ENCODE measurements at places on chromosomes 3 and 15.

GRCh38 chr3:194397757-194398312 lies 1.2 kb downstream of the GP5 start:
- peaks cover 29% of the 10 kb centered on the region for H3K27me3 ChIP-seq
- no peaks in the 10 kb centered on the region for H3K36me3 ChIP-seq
- H3K4me1 ChIP-seq = peaks cover 5% of the 10 kb centered on the region
- H3K27ac ChIP-seq = no peak overlapping the region
- H3K4me3 ChIP-seq = peak overlapping the region; percentile 16

DNA sequence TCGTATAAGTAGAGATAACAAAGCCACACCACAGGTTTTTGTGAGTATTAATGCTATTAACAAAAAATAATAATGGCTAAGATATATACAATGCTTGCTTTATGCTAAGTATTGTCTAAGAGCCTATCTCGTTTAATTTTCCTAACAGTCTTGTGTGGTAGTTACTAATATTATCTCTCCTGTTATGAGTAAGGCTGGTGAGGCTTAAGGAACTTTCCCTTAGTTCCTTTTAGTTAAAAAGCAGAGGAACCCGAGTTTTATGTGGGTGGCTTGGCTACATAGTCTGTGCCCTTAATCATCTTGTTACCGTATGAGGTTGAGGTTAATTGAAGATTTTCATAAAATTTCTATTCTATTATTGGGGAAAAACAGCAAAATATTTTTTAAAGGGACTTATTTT lies 218.4 kb downstream of the SOX2 start:
- H3K27ac ChIP-seq = no peak overlapping the region
- H3K4me3 ChIP-seq = no peak overlapping the region
- H3K4me1 ChIP-seq = no peaks in the 10 kb centered on the region
- DNase-seq = no peak
- H3K27me3 ChIP-seq = no peaks in the 10 kb centered on the region

- no peaks in the 10 kb centered on the region for H3K36me3 ChIP-seq
- H3K4me1 ChIP-seq = no peaks in the 10 kb centered on the region
- peaks cover 3% of the 10 kb centered on the region for H3K27me3 ChIP-seq
- DNase-seq = no peak
- no peak overlapping the region for H3K27ac ChIP-seq
Observed at GRCh38 chr15:52822475-52822874, 32.3 kb upstream of the ONECUT1 start.

- H3K4me3 ChIP-seq = no peak overlapping the region
- H3K4me1 ChIP-seq = no peaks in the 10 kb centered on the region
- DNase-seq = no peak
- H3K36me3 ChIP-seq = no peaks in the 10 kb centered on the region
- no peak overlapping the region for H3K27ac ChIP-seq
Observed at GRCh38 chr3:77835921-77836320, 796.0 kb downstream of the ROBO2 start.

- no peaks in the 10 kb centered on the region for H3K27me3 ChIP-seq
- no peak overlapping the region for H3K27ac ChIP-seq
- DNase-seq = no peak
- H3K4me1 ChIP-seq = no peaks in the 10 kb centered on the region
Observed at GRCh38 chr3:9291821-9292410, 42.5 kb upstream of the SRGAP3 start.

DNA sequence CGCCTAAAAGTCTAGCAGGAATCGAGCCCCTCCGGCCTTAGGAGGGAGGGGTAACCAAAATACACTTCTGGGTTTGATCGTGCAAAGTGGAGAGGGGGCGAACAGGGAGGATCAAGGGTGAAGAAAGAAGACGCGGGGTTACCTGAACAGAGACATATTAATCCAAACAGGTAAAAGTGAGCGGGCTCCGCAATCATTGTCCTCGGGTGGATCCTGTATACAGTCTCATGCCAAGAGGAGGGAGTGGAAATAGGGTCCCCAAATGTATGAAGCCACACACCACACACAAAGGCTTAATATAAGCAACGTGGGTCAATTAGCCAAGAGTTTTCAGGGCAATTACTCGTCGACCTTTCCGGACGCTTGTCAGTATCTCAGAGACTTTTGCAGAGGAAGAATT lies 749.5 kb downstream of the ROBO1 start:
- DNase-seq = no peak
- peak overlapping the region; percentile 84 for H3K27ac ChIP-seq
- peaks cover 16% of the 10 kb centered on the region for H3K4me1 ChIP-seq
- peak overlapping the region; percentile 94 for H3K4me3 ChIP-seq
- no peaks in the 10 kb centered on the region for H3K36me3 ChIP-seq

- DNase-seq = no peak
- H3K4me3 ChIP-seq = no peak overlapping the region
- no peaks in the 10 kb centered on the region for H3K4me1 ChIP-seq
- H3K27ac ChIP-seq = no peak overlapping the region
Observed at GRCh38 chr3:69403454-69403853, 17.6 kb upstream of the FRMD4B start.

DNA sequence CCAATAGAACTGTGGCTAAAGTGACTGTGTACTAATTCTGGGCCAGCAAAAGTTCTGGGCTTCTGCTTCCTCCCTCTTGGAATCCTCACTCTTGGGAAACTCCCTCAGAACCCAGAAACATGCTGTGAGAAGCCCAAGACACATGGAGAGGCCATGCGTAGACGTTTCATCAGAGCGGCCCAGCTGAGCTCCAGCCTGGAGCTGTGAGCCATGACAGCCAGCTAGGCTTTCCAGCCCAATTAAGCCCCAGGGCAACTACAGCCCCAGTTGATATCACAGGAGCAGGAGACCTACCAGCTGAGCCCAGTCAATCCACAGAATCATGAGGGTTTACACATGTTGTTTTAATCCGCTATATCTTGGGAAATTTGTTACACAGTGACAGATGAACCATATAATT lies 43.6 kb upstream of the CNOT10 start:
- H3K4me1 ChIP-seq = no peaks in the 10 kb centered on the region
- peak; percentile 12 for DNase-seq
- no peaks in the 10 kb centered on the region for H3K27me3 ChIP-seq

DNA sequence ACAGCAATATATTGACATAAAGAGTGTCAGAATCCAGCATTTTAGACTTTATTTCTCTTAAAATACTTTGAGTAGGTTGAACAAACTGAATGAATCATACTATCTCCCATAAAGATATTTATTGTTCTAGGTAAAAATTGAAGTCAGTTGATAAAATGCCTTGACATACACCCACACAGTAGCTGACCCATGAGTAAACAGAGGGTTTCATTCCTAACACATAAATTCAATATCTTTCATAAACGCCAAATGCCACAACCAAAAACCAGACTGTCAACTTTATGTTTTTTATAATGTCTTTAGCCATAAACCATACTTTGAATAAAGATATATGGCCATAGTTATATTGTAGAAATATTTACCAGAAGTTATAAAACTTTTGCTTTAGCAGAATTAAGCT lies 742.4 kb downstream of the NAALADL2 start:
- no peak overlapping the region for H3K4me3 ChIP-seq
- no peaks in the 10 kb centered on the region for H3K4me1 ChIP-seq
- H3K27me3 ChIP-seq = no peaks in the 10 kb centered on the region
- no peak overlapping the region for H3K27ac ChIP-seq
- H3K36me3 ChIP-seq = no peaks in the 10 kb centered on the region

DNA sequence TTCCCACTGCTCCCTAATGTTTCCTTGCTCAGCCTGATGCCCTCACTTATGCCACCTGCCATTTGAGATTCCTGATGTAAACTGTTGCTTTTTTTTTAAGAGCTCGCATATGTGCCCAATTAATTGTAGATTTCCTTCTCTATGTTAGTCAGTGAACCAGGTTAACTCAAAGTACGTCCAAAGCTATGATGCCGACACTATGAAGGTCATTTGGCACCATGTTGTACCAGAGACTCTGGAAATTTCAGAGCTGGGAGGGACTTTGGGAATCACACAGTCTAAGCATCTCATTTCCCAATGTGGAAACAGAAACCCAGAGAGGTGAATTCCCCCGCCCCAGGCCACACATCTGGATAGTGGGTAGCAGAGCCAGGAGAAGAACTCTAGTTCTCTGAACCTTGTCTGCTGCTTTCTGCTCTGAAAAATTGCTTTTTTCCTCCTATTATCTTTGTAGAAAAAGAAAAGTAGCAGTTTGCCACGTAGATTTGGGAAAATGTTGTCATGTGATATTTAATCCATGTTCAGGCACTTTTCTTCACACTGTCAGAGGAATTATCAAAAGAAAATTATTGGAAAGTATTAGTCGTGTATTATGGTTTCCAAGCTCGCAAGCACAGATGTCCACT lies 38.5 kb upstream of the TNFAIP8L3 start:
- H3K27ac ChIP-seq = peak overlapping the region; percentile 14
- no peak overlapping the region for H3K4me3 ChIP-seq
- no peaks in the 10 kb centered on the region for H3K27me3 ChIP-seq

- DNase-seq = no peak
- no peaks in the 10 kb centered on the region for H3K27me3 ChIP-seq
- H3K4me3 ChIP-seq = no peak overlapping the region
Observed at GRCh38 chr3:71240034-71240433, 343.5 kb downstream of the FOXP1 start.

GRCh38 chr3:139630542-139630941 lies 47.2 kb downstream of the NMNAT3 start:
- no peaks in the 10 kb centered on the region for H3K4me1 ChIP-seq
- no peaks in the 10 kb centered on the region for H3K27me3 ChIP-seq
- no peak for DNase-seq
- H3K27ac ChIP-seq = no peak overlapping the region
- no peak overlapping the region for H3K4me3 ChIP-seq
